Stimulated activated naive B cell treated with anti-CD40 and anti-IgM and Interleukin-4, amounts not matched to agents 10 μg/mL and 1 μg/mL and 100 μg/mL, for 72 hours (primary cell): ENCODE measurements at places on chromosomes 4 and X.

DNA sequence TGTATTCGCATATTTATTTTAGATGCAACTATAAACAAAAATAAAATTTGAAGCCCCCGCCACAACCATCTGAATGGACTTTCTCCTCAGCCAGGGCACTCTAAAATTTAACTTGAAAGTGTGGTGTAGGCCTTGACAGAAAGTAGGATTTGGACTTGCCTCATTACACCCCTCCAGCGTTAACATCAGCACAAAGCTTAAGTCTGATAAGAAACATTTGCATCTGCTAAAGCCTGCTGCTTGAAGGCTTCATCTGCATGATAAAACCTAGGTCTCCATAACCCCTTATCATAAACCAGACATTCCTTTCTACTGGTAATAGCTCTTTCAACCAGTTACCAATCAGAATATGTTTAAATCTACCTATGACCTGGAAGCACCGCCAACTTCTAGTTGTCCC lies 1046.5 kb downstream of the FAT4 start:
- no peak for DNase-seq

DNA sequence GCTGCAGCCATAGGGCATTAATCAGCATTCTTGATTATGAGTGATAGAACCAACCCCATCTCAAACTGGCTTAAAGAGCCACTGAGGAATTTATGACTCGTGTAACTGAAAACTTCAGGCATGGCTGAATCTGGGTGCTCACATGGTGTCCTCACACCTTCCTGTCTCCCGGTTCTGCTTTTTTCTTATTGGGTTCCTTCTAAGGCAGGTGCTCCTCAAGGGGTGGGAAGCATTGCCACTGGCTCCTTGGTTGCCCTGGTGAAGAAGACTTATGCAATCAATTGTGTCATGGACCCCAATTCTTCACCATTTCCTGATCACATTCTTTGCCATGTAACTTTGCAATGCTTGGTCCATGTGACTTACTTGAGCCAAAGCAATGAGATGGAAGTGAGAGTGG lies 4.3 kb upstream of the ZCCHC4 start:
- no peak for DNase-seq

- DNase-seq: no peak
Observed at GRCh38 chr4:55615008-55615407, 21.1 kb downstream of the NMU start.

DNA sequence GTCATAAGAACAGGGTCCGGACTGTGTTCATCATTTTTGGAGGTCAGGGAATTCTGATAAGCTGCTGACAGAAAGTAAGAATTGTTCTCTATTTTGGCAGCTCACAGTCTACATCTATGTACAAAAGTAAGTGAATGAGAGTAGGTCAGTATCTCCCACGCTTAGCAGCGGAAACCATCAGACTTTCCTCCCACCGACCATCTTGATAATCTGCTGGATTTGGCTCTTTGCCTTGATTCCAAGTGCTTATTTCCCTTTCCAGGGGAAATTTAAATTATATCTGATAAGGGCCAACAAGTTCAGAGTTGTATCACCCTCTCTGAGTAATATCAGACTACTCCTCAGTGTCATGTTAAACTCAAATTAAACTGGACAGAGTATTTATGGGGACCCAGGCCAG lies 118.0 kb downstream of the CAMK2D start:
- DNase-seq: no peak

DNA sequence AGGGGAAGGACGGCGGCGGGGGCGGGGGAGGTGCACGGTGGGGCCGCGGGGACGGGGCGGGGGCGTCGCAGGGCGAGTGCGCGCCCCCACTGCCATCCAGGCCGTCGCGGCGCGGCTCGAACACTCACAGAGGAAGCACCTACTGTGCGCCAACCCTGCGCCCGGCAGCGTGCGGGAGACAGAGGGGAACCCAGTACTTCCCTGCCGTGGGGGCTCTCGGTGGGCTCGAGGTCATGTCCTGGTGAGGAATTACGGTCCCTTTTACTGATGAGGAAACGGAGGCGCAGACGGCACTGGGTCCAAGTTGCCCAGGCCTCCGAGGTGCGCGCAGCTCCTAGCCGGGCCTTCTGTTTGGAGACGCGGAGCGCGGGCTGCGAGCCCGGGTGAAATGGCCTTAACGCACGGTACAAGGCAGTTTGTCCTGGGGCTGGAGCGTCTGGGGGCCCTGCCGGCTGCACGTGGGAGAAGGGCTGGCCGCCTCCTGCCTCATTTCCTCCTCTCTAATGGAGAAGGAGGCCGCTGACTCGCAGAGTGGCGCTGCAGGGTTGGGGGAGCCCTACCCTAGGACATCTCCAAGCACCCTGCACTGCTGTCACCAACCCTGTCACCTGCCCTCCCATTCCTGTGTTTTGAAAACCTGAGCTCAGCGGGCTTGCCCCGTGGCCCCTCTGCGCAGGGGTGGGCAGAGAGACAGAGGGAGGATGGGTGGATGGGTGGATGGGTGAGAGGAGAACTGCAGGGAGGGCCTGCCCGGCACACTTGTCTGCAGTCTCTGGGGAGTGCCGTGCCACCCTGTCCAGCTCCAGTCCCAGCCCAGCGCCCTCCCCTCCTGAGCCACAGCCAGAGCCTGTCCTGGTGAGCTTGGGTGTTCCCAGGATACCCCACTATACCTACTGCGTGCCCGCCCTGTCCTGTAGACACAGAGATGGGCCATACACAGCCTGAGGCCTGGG lies 106.0 kb downstream of the ADRA2C start:
- no peak for DNase-seq

DNA sequence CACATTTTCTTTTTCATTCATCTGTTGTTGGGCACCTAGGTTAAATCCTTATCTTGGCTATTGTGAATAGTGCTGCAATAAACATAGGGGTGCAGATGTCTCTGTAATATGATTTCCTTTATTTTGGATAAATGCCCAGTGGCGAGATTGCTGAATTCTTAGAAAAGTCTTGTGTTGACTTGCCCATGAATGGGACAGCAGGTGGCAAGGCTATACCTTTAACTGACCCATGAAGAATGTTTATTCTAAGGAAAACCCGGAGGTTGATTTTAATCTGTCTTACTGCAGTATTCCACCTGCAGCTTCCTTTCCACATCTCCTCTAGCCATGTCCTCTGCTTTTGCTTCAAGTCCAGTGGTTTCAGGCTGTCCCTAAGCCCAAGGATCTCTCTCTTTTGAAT lies 220.6 kb downstream of the SNCA start:
- no peak for DNase-seq

- DNase-seq: no peak
Observed at GRCh38 chr4:153469031-153469430, 2.9 kb downstream of the TMEM131L start.

GRCh38 chr4:80129785-80130184 lies 56.8 kb upstream of the ANTXR2 start:
- no peak for DNase-seq

GRCh38 chrX:133269168-133269567 lies 51.0 kb upstream of the TFDP3 start:
- no peak for DNase-seq

GRCh38 chr4:144906181-144906925 lies 191.6 kb downstream of the ANAPC10 start:
- DNase-seq: no peak

GRCh38 chr4:29829067-29829466 lies 891.1 kb upstream of the PCDH7 start:
- no peak for DNase-seq

- DNase-seq: no peak
Observed at GRCh38 chr4:68490826-68491457, 43.7 kb downstream of the TMPRSS11E start.

DNA sequence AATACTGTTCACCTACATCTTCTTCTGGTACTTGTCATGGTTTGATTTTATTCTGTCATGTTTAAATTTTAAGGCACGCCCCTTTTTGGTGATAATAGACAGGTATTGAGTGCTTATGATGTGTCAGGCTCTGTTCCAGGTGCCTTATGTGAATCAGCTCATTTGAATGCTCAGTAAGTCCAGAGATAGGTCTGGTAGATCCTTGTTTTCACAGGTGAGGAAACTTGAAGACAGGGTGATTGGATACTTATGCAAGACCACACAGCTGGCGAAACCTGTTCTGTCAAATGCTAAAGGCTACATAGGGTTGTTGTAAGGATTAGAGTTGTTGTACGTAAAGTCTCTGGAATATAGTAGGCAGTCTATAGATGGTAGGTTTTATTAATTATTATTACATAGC lies 9.6 kb upstream of the SLC25A14 start:
- DNase-seq: no peak

- no peak for DNase-seq
Observed at GRCh38 chr4:136634121-136634520, 898.2 kb downstream of the PCDH18 start.

DNA sequence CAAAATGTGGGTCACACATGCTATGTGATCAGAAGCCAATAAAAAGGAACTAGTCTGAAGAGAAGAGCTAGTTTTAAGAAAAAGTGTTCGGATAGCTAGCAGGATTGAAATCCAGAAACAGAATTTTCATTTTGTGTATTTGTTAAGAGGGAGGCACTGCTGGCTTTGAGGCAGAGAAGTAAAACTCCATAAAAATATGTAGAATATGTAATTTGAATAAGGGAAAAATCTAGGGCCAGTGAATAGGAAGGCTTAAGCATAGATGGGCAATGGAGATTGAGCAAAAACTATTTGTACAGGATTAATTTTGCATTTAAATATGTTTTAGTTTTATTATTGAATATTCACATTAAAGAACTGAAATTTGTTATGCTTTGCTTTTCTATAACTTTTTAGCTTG lies 399.9 kb upstream of the PITX2 start:
- DNase-seq: no peak

DNA sequence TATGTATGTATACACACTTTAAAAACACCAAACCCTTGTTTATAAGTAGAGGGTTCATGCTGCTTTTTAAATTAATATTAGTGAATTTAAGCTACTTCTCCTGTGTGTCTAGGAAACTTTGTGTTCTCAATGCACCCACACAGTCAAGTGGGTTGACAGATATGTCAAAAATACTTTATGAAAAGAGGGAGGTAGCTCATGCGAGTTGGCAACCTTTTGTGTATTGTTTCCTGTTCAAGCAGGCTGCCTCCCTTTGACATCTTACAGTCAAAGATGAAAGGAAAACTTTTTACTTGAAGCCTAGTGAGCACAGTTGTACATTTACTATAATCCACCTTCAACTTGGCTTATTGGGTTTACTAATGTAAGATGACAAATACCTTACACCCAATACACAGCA lies 218.4 kb downstream of the KLHL13 start:
- no peak for DNase-seq

DNA sequence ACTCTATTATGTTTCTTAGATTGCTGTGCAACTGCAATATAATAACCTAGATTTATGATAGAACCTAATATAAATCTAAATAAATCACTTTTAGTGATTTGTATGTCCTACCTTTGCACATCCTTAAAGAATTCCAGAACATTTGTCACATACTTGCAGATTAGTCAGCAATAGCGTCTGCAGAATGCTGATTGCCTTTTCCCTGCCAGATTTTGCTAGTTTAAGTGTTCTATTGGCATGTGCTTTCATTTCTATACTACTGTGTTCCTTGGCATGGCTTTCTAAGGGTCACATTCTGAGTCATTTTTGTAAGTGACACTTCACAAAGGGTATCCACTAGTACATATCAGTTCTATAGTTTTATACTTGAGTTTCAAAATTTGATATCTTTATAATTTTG lies 303.1 kb upstream of the GIMD1 start:
- DNase-seq: no peak
